ENCODE measurements at places on chromosomes 3 and 15. TPM values are rescaled to one million over a fixed set of nuclear protein-coding genes. Genes with fewer than 3 reads are reported as not detected.

- no peak overlapping the region for H3K27ac ChIP-seq
- no peaks in the 10 kb centered on the region for H3K4me1 ChIP-seq
- H3K27me3 ChIP-seq = no peaks in the 10 kb centered on the region
- no peak overlapping the region for H3K4me3 ChIP-seq
Observed at GRCh38 chr3:129409541-129409940, 18.9 kb downstream of the EFCAB12 start.

- no peaks in the 10 kb centered on the region for H3K36me3 ChIP-seq
- DNase-seq = no peak
- no peak overlapping the region for H3K27ac ChIP-seq
- no peak overlapping the region for H3K4me3 ChIP-seq
Observed at GRCh38 chr3:174308736-174309135, 550.4 kb upstream of the NAALADL2 start.

DNA sequence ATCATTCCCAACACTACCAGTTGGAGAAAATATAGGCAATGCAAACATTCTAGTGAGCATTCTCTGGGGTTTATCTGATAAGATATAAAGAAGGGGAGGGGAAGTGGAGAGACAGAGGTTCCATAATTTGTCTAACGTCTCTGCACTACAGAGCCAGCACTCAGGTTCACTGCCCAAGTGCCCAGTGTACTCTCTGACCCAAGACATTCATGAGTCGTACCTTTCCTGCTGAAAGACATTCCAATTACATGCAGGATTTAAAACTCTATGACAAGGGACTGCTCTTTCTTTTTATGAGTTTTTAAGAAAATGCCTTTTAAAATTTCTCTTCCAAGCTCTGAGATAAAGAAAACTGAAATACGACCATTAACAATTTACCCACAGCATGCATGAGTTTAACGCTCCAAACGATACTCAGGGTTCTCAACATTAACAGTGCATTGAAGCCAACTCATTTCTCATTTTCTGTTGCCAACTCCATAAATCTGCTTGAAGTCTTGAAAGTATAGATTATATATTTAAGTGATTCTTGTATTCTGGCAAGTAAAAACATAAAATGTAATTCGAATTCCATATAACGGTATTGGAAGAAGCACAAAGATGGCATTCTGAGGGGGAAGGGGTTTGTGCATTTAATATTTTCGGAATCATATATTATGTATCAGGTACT is 193.4 kb downstream of the SUCLG2 start:
- no peak for DNase-seq
- no peak overlapping the region for H3K27ac ChIP-seq
- H3K4me1 ChIP-seq = no peaks in the 10 kb centered on the region
- H3K27me3 ChIP-seq = no peaks in the 10 kb centered on the region

The GOLGA8T gene
- total RNA-seq = not detected

DNA sequence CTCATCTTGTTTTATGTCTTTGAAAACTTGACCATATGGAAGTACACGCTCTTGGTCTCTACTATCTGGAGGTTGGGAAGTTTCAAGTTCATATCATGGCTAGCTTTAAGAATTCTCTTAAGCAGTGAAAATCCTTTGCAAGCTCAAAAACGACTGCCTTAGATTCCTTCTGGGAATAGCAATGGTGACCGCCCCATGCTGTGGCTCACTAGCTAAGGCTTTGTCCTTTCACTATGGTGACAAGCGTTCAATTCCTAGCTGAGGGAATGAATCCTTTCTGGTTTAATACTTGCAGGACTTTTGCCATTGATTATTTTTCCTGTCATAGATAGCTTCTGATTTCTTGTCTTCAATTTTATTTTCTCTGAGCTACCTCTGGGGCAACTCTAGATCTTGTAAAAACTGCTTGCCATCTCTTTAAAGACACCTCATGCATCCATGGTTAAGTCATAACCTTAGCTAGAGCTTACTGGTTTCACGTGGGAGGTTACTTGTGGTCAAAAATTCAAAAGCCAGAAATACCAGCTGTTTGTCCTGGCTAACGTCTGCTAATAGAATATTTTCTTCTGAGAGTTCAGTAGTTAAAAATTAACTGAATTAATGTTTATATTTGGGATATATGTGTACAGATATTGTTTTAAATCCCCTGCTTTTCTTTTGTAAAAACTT is 673.4 kb upstream of the CBLB start:
- H3K27ac ChIP-seq = no peak overlapping the region
- H3K4me3 ChIP-seq = no peak overlapping the region
- H3K27me3 ChIP-seq = no peaks in the 10 kb centered on the region
- H3K36me3 ChIP-seq = no peaks in the 10 kb centered on the region
- H3K4me1 ChIP-seq = no peaks in the 10 kb centered on the region
- DNase-seq = no peak

DNA sequence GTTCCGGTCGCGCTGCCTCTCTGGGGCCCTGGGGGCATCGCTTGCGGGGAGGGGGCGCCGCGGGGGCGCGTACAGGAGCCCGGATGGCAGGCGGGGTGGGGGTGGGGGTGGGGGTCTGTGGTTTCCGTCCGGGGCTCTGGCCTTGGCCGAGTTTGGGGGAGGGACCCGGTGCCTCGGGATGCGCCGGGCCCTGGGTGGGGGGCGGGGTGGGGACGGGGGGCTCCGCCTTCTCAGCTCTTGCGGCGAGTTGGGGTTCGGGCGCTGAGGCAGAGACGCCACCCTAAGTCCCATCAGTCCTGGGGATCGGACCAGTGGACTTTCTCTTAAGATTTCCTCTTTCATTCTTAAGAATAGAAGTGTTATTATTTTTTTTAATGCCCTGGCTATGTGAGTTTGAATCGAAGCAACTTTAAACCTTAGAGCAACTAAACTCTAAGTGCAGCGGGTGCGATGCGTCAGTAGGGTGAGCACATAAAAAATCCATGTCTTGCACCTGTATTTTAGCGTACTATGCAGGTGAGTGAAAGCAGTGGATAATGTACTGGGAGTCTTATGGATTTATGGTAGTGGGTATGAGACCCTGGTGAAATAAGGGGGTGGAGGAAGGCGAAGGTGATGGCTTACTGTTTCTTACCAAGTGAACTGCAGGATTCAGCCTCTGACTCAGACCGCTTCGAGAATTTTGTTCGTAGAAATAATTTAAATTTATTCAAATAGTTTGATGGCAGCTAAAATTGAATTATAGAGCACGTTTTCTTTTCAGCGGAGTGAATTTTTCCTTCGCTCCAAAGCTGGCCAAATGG is 762 bp downstream of the CTNNB1 start:
- H3K4me3 ChIP-seq = peak overlapping the region; percentile 89
- H3K27ac ChIP-seq = peak overlapping the region; percentile 88
- DNase-seq = peak; percentile 42
- H3K27me3 ChIP-seq = peaks cover 13% of the 10 kb centered on the region
- no peaks in the 10 kb centered on the region for H3K36me3 ChIP-seq
- peaks cover 47% of the 10 kb centered on the region for H3K4me1 ChIP-seq

- H3K27ac ChIP-seq = no peak overlapping the region
- H3K36me3 ChIP-seq = no peaks in the 10 kb centered on the region
- DNase-seq = no peak
- H3K4me3 ChIP-seq = no peak overlapping the region
- peaks cover 12% of the 10 kb centered on the region for H3K27me3 ChIP-seq
Observed at GRCh38 chr3:131363275-131363674, 18.3 kb upstream of the NUDT16 start.

GRCh38 chr15:33395846-33396245 is 85.1 kb downstream of the RYR3 start:
- no peak for DNase-seq
- H3K27ac ChIP-seq = no peak overlapping the region
- no peak overlapping the region for H3K4me3 ChIP-seq
- H3K27me3 ChIP-seq = no peaks in the 10 kb centered on the region

The PLA2G4B gene
- 30.1 TPM for total RNA-seq

The LDHAL6B gene
- total RNA-seq = not detected

The TLR9 gene
- 0.27 TPM for total RNA-seq

DNA sequence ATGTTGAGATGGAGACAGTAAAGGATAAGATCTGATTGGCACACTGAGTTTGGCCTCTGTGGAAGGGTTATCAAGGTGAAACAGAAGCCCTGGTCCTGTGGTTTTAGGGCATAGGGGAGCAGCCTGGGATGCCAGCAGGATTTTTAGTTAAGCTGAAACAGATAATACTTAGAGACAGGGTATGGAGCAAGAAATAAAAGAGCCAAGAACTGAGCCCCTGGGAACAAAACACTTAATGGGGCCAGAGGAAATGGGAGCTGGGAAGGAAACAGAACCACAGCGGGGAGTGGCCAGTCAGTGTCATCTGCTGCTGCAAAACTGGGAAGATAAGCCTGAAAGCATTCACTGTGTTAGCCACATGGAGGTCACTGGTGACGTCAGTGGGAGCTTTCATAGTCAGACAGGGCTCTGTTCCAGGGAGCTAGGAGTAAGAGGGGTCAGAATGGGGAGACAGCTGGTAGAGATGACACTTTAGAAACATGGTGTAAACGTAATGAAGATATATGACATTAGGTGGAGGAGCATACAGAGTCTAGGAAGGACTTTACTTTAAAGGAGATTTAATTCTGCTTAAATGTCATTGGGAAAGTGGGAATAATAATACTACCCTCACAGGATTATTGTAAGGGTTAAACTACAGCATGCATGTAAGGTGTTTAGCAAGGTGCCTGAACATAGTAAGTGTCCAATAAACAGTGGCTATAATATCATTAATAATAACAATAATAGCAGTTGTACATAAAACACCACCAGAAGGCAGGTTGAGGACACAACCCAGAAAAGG is 172.7 kb upstream of the CTNNB1 start:
- H3K4me3 ChIP-seq = no peak overlapping the region
- no peaks in the 10 kb centered on the region for H3K36me3 ChIP-seq
- no peak for DNase-seq

- H3K36me3 ChIP-seq = no peaks in the 10 kb centered on the region
- no peak overlapping the region for H3K27ac ChIP-seq
- peaks cover 31% of the 10 kb centered on the region for H3K4me1 ChIP-seq
- no peaks in the 10 kb centered on the region for H3K27me3 ChIP-seq
- no peak for DNase-seq
Observed at GRCh38 chr3:187750513-187751123, 5.3 kb upstream of the BCL6 start.

The GP5 gene
- 1.4 TPM for total RNA-seq

DNA sequence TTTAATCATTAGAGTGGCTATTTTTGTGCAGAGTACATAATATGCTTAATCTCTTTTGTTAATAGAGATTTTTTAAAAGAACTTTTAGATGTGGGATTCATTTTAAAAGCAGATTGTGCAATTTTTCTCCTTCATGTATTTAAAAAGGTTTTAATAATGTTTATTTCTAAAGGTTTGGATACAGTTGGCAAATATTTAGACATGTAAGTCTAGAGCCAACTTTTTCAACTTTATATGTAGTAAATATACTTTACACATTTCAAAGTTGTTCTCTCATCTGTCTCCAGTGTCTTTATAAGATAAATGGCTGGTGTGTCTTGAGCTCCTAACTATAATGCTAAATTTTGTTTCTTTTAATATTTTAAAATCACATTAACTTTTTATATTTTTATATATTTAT is 22.7 kb upstream of the GOLGA8B start:
- no peaks in the 10 kb centered on the region for H3K36me3 ChIP-seq
- peaks cover 7% of the 10 kb centered on the region for H3K4me1 ChIP-seq
- no peak for DNase-seq
- H3K27ac ChIP-seq = no peak overlapping the region
- peaks cover 33% of the 10 kb centered on the region for H3K27me3 ChIP-seq
- no peak overlapping the region for H3K4me3 ChIP-seq

DNA sequence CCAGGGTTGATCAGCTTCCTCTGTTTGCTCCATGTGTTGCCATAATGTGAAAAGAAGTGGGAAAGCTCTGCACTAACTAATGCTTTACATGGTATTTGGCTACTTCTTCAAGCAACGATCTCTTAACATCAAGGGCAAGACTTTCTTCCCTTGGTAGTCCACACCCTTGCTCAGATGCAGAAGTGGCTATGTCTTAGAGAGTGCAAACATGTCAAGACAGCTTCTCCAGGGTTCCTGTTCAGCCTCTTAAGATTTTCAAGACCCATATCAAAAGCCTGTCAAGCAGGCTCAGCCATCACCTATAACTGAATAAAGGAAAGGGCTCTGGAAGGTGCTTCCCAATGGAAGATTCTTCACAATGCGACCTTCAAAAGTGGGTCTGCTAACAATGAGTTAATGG is 64.8 kb upstream of the CSTA start:
- H3K4me1 ChIP-seq = no peaks in the 10 kb centered on the region
- no peak for DNase-seq
- H3K27ac ChIP-seq = no peak overlapping the region
- no peaks in the 10 kb centered on the region for H3K36me3 ChIP-seq
- no peak overlapping the region for H3K4me3 ChIP-seq

DNA sequence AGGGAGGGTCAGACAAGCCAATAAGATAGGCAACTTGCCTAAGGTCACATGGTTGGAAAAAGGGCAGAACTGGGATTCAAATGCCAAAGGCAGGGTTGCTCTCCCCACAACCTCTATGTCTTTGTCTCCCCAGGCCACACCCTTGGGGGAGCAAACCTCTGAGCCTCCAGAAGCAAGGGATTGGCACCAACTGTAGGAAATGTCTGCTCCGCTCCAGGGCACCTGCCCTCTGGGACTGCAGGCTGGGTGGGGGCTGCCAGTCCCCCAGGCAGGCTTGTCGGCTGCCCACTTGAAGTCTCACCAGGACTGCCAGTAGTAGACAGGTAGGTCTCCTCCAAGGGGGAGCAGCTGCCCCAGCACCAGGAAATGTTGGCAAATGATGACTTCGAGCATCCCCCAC is 2.0 kb downstream of the FAM3D start:
- H3K27ac ChIP-seq = no peak overlapping the region
- no peak overlapping the region for H3K4me3 ChIP-seq
- no peak for DNase-seq
- H3K4me1 ChIP-seq = no peaks in the 10 kb centered on the region
- H3K36me3 ChIP-seq = no peaks in the 10 kb centered on the region

The STARD9 gene
- 9.8 TPM for total RNA-seq

GRCh38 chr3:4138786-4139431 is 164.3 kb upstream of the SETMAR start:
- H3K36me3 ChIP-seq = no peaks in the 10 kb centered on the region
- H3K27me3 ChIP-seq = no peaks in the 10 kb centered on the region
- no peak for DNase-seq
- no peak overlapping the region for H3K4me3 ChIP-seq

DNA sequence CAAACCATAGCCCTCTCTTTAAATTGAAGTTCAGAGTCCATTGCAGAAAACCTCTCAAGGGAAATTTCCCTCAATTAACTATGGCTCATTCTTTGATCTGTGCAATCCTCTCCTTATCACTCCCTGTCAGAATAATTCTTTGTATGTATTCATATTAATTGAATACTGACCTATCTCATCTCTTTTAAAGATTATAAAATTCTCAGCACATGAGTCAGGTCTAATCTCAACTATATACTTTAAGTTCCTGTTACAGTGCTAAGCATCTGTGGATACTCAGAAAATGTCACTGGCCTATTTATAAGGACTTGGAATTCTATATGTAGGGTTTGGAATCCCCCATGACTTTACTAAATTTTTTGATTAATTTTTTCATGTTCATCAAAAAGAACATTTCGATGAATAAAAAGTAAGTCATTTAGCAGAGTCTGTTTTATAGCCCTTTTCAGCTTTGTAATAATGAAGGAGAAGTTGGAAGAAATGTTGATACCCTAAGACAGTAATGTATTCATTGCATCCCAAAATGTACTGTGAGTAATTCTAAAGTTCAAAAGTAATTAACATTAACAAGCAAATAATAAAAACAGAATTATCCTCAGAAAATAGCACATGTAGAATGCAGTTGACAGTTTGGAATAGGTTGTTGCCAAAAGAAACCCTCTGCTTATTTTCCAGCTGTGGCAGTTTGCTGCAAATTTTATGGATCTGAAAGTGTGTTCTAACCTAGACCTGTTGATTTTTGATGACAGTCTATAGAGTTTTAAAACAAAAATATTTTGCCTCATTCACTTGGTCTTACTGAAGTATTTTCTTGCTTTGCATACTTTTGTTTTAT is 503.4 kb upstream of the CBLB start:
- no peak overlapping the region for H3K27ac ChIP-seq
- no peaks in the 10 kb centered on the region for H3K4me1 ChIP-seq
- H3K36me3 ChIP-seq = no peaks in the 10 kb centered on the region
- peaks cover 3% of the 10 kb centered on the region for H3K27me3 ChIP-seq

Measured in CD4-positive, CD25-positive, alpha-beta regulatory T cell (primary cell).